Foreskin fibroblast (primary cell): ENCODE measurements at places on chromosomes 11 and 22.

DNA sequence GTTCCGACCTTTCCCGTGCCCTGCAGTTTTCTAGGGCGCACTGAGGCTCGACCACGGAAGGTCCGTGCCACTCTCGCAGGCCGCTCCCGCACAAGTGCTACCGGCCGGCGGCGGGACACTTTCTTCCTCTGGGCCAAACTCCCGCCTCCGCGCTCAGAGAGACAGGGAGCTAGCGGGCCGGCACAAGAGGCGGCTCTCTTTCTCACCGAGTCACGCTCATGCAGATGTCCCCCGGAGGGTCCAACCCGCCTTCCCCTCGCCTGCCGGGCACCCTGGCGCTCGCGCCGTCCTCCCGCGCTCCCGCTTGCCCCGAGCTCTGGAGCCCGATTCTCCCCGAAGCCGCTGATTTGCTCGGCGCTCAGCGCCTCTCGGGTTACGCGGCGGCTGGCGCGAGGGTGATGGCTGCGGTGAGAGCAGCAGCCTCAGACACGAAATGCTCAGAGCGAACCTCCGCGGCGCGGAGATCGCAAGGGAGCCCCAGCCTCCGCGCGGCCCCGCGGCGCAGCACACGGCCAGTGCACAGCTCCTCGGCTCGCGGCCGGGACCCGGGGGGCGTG, 1.0 kb downstream of the LMO1 start:
- DNase-seq, result peak; percentile 82

GRCh38 chr22:19783586-19784383, 23.2 kb downstream of the TBX1 start:
- no peak for DNase-seq

DNA sequence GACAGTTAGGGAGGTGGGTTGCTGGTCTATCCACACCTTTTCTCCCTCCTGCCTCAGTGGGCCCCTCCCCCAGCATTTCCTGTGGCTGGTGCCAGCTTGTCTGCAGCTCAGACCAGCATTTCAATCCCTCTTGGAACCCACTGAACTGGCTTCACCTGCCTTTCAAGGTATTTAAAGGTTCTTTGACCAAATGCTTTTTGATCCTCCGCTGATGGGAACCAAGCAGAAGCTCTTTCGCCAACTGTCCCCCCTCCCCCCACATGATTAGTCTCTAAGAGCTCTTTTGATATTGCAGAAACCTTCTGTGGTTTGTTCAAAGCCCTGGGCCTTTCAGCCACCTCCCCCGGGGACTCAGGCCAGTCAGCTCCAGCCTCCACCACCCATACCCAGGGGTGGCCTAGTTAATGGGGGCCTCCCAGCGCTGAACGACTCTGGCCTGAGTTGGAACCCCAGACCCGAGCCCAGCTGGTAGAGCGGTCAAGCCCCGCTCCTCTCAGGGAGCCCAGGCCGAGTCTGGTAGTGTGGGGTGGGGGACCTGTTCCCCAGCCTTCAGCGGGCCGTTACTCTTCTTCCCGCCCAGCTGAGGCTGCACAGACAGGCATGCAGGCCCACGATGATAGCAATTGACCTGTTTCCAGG, 6.0 kb upstream of the SYT7 start:
- DNase-seq, result no peak

DNA sequence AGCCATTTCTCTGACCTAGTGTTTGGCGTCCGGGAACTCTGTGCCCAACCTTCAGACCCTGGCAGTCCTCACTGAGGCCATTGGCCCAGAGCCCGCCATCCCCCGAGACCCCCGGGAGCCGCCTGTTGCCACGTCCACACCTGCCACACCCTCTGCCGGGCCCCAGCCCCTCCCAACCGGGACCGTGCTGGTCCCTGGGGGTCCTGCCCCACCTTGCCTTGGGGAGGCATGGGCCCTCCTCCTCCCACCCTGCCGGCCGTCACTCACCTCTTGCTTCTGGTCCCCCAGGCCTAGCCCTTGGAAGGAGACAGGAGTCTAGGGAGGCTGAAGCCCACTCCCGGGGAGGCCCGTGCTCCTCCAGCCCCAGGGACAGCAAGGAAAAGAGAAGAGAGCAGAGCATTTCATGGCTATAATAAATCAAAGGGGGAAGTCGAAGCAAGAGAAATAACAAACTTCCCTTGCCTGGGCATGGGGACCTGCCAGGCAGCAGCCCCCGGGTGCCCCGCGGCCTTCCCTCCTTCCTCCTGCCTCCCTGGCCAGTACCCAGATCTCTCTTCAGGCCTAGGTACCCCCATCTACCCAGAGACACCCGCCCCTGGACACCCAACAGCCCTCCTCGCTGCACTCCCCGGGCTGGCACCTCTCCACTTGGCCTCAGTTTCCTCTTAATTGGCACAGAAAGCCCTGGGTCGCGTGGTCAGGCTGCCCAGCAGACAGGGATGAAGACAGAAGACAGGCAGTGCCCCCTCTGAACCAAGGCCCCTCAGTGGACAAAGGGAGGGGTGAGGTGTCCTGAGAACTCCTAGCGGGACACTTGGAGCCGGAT, 13.0 kb upstream of the SLC39A13 start:
- DNase-seq, result no peak

DNA sequence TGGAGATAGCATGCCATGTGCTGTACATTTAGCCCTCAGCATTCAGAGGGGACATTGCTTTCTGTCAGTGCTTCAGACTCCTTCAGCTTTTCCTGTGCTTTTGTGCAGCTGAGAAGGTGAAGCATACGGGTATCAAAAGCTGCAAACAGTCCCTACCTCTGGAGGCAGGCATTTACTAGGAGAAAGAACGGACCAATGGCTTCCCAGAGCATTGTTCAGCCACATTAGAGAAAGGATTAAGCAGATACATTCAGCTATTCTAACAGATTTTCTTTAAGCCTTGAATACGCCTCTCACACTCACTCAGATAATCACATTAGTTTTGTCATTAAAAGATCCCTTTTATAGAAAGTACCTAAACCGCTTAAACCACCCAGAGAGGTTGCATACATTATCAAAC, 80.7 kb upstream of the FAM181B start:
- DNase-seq, result no peak

DNA sequence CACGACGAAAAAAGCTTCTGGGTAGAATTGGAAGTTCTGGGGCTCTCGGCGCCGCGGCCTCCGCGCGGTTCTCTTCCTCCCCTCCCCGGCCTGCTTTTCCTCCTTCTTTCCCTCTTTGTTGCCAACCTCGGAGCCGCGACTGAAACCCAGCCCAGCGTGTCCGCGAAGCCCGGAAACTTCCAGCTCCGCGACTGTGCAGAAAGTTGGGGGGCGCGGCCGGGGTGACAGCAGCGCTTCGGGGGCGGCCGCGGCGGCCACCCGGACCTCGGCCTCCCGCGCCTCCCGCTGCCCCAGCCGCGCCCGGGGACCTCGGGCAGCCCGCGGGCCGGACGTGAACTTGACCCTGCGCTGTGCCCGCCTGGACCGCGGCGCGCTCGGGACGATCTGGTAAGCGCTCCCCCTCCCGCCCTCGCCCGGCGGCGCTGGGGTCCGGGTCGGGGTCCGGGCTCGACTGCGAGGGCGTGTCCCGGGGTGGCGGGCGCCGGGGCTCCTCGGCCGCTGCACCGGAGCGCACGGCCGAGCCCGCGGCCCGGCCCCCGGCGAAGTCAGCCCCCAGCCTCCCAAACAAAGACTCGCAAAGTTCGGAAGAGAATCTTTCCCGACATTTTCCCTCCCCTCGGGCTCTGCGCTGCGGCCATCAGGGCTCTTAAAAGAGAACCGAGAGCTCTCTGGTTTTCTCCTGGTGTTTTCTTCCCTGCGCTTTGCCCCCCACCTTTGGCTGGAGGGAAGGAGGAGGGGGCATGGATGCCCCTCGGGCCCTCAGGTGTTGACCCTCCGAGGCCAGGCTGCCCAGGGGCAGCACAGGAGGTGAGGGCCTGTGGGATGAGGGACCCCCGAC, 67.9 kb upstream of the WNT7B start:
- DNase-seq, result no peak

DNA sequence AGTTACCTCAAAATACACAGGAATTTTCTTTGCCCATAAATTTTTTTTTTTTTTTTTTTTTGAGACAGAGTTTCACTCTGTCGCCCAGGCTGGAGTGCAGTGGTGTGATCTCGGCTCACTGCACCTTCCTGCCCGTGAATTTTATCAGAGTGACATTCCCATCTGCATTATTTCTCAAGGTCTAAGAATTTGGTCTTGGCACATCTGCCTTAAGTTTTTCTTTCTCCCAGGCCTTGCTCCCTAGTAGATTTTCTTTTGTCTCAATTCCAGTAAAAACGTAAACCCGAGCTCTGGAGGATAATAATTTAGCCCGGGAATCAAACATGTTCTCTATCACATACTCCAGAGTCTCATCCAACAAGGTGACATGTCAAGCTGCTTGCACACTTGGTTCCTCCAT, 12.4 kb downstream of the TRIM6 start:
- DNase-seq, result no peak

- DNase-seq, result peak; percentile 37
Measured at GRCh38 chr22:42343531-42344081, 73.2 kb upstream of the TCF20 start.

- no peak for DNase-seq
Measured at GRCh38 chr11:117421041-117421440, 93.4 kb downstream of the CEP164 start.

GRCh38 chr11:79381036-79381435, 59.8 kb downstream of the TENM4 start:
- no peak for DNase-seq

GRCh38 chr11:122183933-122184332, 67.9 kb upstream of the BLID start:
- peak; percentile 47 for DNase-seq

- peak; percentile 75 for DNase-seq
Measured at GRCh38 chr11:75233754-75234172, 6.8 kb upstream of the TPBGL start.
